HuH-7.5 (cell line): ENCODE measurements at places on chromosomes 1 and 21.
A peak's percentile ranks its signal among the peaks of the same experiment; 100 is the strongest.

GRCh38 chr1:206686478-206687249 lies 2.0 kb downstream of the MAPKAPK2 start:
- DNase-seq: no peak

DNA sequence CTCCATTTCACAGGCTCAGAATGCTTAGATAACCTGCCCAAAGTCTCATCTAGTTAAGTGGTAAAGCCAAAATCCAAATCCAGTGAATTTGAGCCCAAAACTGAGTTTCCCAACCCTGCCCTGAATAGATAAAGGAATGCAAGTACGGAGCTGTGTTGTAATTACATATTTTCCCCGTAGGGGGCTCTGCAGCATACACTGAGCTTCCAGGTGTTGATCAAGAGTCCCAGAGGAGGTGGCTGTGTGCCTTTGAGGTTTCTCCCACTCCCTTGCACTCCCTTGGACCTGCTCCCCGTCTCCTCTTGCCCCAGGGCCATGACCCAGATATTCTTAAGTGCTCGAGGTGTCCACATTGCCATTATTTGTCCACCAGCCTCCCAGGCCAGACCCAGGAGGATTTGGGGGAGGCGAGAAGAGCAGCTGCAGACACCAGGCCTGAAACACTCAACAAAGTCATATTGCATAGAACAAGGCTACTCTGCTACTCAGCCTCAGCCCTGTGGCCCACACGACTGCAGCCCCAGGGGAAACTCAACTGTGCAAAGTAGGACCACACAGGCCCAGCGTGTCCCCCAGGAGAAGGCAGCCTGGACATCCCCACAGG lies 18.4 kb upstream of the LY9 start:
- DNase-seq: peak; percentile 10

- no peak for DNase-seq
Measured at GRCh38 chr1:103761896-103762295, 12.2 kb downstream of the AMY1C start.

GRCh38 chr1:86866665-86867064 lies 47.3 kb downstream of the SELENOF start:
- no peak for DNase-seq

DNA sequence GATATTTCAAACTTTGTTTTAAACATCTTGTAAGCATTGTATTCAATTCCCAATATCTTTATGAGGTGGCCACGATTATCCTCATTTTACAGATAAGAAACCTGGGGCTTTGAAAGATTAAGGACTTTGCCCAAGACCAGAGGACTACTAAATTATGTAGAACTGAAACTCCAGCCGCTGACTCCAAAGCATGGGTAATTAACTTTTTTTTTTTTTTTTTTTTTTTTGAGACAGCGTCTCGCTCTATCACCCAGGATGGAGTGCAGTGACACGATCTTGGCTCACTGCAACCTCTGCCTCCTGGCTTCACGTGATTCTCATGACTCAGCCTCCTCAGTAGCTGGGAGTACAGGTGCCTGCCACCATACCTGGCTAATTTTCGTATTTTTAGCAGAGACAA lies 68.7 kb downstream of the ALG14 start:
- no peak for DNase-seq

DNA sequence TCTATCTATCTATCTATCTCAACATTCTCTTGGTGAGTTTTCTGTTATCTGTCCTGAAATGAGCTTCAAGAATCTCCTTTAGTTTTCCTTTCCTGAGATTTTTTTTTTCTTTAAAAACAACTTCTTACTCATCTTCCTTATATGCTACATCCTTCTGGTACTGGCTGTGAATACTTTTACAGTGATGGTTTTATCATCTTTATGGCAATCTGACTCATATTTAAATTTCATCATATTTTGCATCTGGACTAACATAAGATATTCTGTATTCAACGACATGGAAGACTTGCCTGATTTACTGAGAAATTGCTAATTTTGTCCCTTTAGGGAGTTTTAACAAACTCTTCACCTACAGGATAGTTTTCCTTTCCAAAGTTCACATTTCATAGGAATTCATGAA lies 33.0 kb downstream of the PDE4B start:
- no peak for DNase-seq
